ENCODE measurements at places on chromosomes 1 and 21.

DNA sequence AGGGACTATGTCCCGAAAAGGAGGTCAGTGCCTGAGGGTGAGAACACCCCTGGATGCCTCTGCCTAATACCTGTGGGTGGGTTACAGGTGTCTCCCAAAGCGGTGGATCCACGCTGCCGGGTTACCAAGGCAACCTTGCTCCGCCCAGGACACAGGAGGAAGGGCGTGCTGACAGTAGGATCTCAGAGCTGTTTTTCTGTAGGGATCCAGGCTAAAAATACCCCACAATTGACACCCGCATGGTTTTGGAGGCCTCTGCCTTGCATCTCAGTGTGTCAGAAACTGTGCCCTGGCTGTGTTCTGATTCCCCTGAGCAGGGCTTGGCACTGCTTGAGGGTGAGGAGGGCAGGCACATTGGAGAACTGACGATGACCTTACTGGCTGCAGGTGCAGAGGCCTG is 118.0 kb downstream of the IER5 start:
- no peak overlapping the region for H3K27ac ChIP-seq
- H3K36me3 ChIP-seq, result no peaks in the 10 kb centered on the region

DNA sequence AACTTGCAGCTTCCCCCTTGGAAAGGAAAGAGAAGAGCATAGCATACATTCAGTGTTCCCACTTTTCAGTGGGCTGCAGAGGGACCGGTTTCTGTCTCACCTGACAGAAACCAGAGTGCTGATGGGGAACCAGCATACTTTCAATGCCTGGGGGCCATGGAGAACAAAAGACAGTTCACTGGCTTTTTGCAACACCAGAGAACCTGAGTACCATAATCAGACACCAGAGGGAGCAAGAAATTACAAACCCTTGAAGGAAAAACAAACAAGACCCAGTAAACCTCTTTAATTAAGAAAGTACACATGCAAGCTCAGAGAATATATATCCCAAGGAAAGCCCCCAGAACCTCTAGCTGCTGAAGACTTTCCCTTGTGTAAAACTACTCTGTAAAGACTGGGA is 51.1 kb downstream of the CSMD2 start:
- H3K27me3 ChIP-seq, result no peaks in the 10 kb centered on the region
- no peaks in the 10 kb centered on the region for H3K4me1 ChIP-seq
- no peak overlapping the region for H3K4me3 ChIP-seq
- no peak overlapping the region for H3K27ac ChIP-seq
- DNase-seq, result no peak
- no peaks in the 10 kb centered on the region for H3K36me3 ChIP-seq

DNA sequence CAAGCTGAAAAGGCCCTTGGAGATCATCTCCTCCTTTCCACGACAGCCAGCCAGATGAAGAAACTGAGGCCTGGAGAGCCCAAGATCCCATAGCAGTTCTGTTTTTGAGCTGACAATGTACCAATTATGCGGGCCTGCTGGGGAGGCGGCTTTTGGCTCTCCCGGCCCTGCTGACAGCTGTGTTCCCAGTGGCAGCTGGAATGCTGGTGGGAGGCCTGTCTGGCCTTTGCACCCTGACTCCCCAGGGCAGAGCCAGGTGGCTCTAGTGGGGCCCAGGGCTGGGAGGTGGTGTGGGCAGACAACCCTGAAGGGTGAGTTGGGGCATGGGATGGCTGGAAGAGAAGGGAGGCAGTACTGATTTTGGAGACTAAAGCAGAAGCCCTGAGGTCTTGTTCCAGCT is 30.7 kb upstream of the WASF2 start:
- no peak overlapping the region for H3K4me3 ChIP-seq
- H3K36me3 ChIP-seq, result no peaks in the 10 kb centered on the region
- DNase-seq, result no peak

- no peaks in the 10 kb centered on the region for H3K27me3 ChIP-seq
- no peaks in the 10 kb centered on the region for H3K4me1 ChIP-seq
- no peaks in the 10 kb centered on the region for H3K36me3 ChIP-seq
Observed at GRCh38 chr1:157411769-157412168, 140.5 kb downstream of the FCRL5 start.

DNA sequence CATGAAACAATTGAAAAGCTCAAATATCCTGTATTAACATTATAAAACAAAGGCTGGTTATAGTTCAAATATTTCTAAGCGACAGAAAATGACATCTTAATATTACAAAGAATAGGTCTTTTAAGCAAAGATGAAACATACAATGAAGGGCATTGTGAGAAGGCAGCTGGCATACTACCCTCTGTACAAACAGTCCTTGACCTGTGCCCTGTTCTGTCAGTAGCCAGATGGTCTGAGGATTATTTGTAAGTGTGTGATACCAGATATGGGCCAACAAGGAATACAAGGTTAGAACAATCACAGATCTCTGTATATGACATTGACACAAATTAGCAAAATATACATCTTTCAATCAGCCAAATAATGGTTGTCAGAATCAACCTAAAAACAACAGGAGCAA is 1350.4 kb downstream of the AMY1C start:
- H3K27me3 ChIP-seq, result no peaks in the 10 kb centered on the region
- no peaks in the 10 kb centered on the region for H3K4me1 ChIP-seq
- H3K4me3 ChIP-seq, result no peak overlapping the region
- no peak for DNase-seq
- no peaks in the 10 kb centered on the region for H3K36me3 ChIP-seq

GRCh38 chr1:209815931-209816341 is 10.0 kb upstream of the IRF6 start:
- peak overlapping the region; percentile 9 for H3K27ac ChIP-seq
- DNase-seq, result no peak
- no peak overlapping the region for H3K4me3 ChIP-seq

GRCh38 chr1:201785291-201785690 is 43.7 kb upstream of the IPO9 start:
- no peaks in the 10 kb centered on the region for H3K36me3 ChIP-seq
- no peak for DNase-seq
- no peaks in the 10 kb centered on the region for H3K4me1 ChIP-seq
- H3K4me3 ChIP-seq, result no peak overlapping the region
- no peaks in the 10 kb centered on the region for H3K27me3 ChIP-seq

DNA sequence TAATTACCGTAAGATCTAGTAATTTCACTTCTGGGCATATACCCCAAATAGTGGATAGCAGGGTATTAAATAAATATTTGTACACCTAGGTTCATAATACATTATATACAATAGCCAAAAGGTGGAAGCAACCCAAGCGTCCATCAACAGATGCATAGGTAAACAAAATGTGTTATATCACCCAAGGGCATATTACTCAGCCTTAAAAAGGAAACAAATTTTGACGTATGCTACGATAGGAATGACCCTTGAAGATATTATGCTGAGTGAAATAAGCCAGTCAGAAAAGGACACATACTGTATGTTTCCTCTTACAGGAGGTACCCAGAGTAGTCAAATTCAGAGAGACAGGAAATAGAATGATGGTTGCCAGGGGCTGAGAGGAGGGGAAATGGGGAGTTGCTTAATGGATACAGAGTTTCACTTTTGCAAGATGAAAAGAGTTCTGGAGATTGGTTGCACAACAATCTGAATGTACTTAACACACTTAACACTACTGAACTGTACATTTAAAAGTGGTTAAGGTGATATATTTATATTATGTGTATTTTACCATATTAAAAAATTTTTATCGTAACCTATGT is 36.6 kb upstream of the KCTD3 start:
- no peak for DNase-seq
- no peaks in the 10 kb centered on the region for H3K27me3 ChIP-seq
- no peak overlapping the region for H3K4me3 ChIP-seq
- H3K36me3 ChIP-seq, result no peaks in the 10 kb centered on the region

DNA sequence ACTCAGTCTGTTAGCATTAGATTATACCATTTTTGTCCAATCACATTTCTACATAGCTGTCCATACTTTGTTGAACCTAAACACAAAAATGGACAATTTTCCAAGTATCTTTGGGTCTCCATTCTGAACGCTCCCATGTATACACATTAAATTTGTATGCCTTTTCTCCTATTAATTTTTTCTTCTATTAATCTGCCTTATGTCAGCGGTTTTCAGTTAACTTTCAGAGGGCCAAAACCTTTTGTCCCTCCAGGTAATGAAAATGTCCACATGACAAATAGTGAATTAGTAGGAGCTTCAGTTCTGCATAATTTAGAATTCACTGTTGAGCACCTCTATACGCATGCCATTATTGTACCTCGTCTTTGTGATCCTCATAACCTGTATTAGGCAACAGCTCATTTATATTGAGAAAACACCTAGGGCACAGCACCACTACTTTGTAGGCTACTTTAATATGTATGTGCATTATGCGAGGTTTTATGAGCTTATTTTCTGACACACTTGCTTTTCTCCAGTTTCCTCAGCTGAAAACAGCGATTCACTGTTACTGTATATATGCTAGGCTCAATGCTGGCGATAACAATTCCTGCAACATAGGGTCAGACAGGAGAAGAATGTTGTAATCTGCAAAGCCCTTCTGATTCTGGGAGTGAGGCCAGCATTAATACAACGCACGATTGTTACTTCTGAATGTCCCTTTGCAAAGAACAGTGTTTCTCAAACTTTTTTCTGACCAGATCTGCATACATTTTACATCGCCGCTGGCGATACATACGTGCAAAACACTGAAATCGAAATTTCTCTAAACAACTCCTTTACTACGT is 1.1 kb upstream of the ABCD3 start:
- no peaks in the 10 kb centered on the region for H3K36me3 ChIP-seq
- H3K4me1 ChIP-seq, result peaks cover 37% of the 10 kb centered on the region
- no peaks in the 10 kb centered on the region for H3K27me3 ChIP-seq
- H3K27ac ChIP-seq, result peak overlapping the region; percentile 91

GRCh38 chr1:110914676-110915075 is 41.7 kb downstream of the CD53 start:
- H3K27ac ChIP-seq, result no peak overlapping the region
- no peaks in the 10 kb centered on the region for H3K36me3 ChIP-seq
- no peaks in the 10 kb centered on the region for H3K27me3 ChIP-seq
- DNase-seq, result no peak

GRCh38 chr1:105793536-105794146 is 1262.8 kb upstream of the PRMT6 start:
- no peak overlapping the region for H3K4me3 ChIP-seq
- DNase-seq, result no peak
- no peak overlapping the region for H3K27ac ChIP-seq
- H3K27me3 ChIP-seq, result no peaks in the 10 kb centered on the region

GRCh38 chr1:186187601-186188000 is 187.5 kb downstream of the TPR start:
- no peaks in the 10 kb centered on the region for H3K36me3 ChIP-seq
- H3K4me3 ChIP-seq, result no peak overlapping the region
- H3K27me3 ChIP-seq, result no peaks in the 10 kb centered on the region
- H3K4me1 ChIP-seq, result peaks cover 4% of the 10 kb centered on the region
- no peak overlapping the region for H3K27ac ChIP-seq

GRCh38 chr21:34788879-34789278 is 120.1 kb downstream of the CLIC6 start:
- DNase-seq, result no peak
- H3K27me3 ChIP-seq, result no peaks in the 10 kb centered on the region
- no peak overlapping the region for H3K27ac ChIP-seq
- H3K36me3 ChIP-seq, result no peaks in the 10 kb centered on the region

Measured in pancreas (tissue), 10 donors.